ENCODE measurements at places on chromosomes 3 and 15.
A peak's percentile ranks its signal among the peaks of the same experiment; 100 is the strongest.

DNA sequence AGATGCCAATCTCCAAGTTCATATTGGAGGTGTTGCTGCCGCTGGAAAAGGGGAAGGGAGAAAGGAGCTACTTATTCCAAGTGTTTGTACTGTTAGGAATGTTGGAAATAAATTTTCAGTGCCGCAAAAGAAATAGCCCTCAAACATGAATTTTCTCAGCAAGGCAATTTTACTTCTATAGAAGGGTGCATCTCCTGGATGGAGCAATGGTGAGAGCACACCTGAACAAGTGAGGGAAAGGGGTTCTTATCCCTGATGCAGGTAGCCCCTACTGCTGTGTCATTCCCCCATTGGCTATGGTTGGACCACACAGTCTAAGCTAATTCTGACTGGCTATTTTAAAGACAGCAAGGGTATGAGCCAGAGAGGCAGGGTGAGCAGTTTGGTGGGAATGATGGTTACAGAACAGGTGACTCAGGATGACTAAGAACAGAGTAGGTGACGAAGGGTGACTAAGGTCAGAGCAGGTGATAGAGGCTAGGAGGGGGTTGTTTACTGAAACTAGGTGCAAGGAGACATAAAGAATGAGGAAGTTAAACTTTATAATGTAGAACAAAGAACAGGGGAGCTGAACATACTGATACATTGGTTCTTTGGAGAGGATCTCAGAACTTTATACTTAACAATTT lies 503.5 kb downstream of the EDEM1 start:
- DNase-seq, result peak; percentile 2

GRCh38 chr3:15110206-15110605 lies 11.3 kb upstream of the RBSN start:
- DNase-seq, result no peak

GRCh38 chr3:130392266-130392665 lies 46.8 kb downstream of the COL6A5 start:
- DNase-seq, result no peak

DNA sequence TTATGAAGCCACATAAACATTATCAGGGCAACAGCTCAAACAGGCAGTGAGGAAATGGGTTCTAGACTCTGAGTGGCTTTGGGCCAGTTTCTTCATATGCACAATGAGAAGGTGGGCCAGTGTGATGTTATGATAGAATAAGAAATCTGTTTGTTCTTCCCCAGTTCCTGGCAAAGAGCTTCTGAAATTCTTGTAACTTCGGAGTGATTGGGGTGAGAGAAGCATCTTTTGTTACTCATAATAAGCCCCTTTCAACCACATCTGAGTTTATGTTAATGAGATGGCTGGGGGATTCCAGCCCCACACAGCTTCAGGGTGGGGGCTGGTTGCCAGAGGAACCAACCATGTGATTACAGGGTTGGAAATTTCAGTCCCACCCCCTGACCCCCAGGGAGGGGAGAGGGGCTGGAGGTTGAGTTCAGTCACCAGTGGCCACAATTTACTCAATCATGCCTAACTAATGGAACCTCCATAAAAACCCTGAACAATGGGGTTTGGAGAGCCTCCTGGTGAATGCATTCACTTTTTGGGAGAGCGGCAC lies 57.0 kb upstream of the FRMD4B start:
- peak; percentile 15 for DNase-seq

DNA sequence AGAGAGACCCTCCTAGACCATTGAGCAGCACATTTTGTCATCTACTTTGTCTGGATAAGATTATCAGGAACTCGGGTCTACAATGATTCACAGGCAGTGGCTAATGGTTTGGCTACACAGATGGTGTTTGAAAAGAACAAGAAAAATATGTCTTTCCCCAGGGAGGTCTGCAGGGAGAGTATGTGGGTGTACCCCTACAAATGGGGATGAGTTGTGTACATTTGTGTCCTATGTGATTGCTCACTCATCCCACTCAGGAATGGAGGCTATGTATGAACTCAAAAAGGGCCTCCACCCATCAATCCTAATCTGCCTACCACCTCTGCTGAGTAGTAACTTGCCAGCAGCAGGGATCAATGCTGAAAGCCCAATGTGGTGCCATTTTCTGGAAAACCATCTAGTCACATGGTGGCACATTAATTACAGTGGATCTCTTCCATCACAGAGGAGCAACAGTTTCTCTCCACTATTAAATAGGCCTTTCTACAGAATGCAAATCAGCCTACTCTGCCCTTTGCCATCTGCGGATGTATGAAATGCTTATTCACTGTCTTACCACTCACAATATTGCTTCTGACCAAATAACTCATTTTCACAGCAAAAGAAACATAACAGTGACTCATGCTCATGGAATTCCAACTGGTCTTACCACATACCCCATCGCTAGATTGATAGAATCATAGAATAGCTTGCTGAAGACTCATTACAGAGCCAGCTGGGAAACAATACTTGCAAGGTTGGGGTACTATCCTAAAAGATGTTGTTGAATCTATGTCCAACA lies 48.3 kb upstream of the TRIM42 start:
- DNase-seq, result no peak

- DNase-seq, result no peak
Measured at GRCh38 chr3:184355261-184356040, 6.0 kb downstream of the CLCN2 start.

DNA sequence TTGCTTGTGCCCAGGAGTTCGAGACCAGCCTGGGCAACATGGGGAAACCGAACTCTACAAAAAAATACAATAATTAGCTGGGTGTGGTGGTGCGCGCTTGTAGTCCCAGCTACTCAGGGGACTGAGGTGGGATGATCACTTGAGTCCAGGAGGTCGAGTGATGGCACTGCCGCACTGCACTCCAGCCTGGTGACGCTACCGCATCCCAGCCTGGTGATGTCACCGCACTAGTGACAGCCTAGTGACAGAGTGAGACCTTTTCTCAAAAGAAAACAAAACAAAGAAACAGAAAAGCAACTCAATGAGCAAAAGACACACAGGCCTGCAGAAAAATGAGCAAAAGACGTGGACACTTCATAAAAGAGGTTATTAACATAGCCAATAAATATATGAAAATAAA lies 19.9 kb upstream of the SYNM start:
- no peak for DNase-seq

DNA sequence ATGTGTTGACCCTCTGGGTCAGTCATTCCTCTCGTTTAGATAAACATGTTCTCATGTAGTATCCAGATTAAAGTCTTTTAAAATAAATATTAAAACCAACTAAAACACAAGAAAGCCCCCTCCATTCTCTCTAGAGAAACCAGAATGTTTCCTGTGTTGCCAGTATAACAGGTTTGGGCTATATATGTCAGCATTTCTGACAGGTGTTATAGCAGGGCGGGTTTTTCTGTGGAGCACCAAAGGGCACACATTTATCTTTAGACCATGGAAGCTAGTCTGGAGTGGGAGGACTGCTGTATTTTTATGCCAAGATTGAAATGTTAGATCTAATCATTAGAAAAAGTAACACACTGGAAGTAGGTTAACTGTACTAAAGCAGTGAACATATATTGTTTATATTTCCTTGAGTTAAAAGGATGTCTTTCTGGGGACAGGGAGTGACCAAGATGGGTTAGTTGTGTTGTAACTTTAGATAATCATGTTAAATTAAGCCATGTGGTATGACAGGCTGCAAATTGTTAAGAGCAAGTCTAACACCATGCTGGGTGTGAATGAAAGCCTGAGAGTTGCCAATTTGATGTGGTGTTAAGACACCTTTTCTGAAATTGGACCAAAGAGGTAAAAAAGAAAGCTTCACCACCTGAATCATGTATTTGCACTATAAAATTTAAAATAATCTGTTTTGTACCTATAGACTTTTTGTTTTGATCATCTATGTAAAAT lies 15.6 kb downstream of the KCTD6 start:
- DNase-seq, result no peak

GRCh38 chr15:67124111-67124510 lies 58.7 kb downstream of the SMAD3 start:
- no peak for DNase-seq

GRCh38 chr15:82100111-82100929 lies 54.5 kb upstream of the MEX3B start:
- DNase-seq, result no peak

GRCh38 chr3:172914854-172915253 lies 164.3 kb downstream of the ECT2 start:
- DNase-seq, result no peak

GRCh38 chr3:192915304-192915703 lies 2.4 kb downstream of the MB21D2 start:
- peak; percentile 35 for DNase-seq

DNA sequence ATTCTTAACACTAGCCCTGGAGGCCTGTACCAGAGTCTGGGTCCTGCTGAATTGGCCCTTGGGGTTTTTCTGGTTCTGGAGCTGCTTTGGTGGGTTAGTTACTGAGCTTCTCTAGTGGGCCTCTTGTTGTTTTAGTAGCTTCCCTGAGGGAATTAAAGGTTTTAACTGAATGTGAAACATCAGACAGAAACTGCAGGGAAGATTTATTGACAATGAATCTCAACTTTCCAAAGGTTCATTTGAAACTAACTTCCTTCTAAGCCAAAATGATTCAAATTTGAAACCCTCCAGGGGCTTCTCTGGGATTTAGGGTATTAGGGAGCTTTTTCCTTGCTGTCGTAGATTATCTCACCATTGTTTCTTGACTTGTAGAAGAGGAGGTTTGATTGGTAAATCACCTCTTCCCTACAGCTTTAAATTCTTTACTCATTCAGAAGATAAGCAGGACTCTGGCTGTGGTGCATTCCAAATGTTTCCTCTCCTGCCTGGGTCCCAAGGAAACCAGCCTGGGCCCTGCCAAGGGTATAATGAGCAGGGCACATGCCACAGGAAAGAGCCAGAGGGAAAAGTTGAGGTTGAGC lies 71.0 kb downstream of the TP63 start:
- DNase-seq, result no peak

- DNase-seq, result no peak
Measured at GRCh38 chr3:152518346-152518745, 249.6 kb downstream of the MBNL1 start.

DNA sequence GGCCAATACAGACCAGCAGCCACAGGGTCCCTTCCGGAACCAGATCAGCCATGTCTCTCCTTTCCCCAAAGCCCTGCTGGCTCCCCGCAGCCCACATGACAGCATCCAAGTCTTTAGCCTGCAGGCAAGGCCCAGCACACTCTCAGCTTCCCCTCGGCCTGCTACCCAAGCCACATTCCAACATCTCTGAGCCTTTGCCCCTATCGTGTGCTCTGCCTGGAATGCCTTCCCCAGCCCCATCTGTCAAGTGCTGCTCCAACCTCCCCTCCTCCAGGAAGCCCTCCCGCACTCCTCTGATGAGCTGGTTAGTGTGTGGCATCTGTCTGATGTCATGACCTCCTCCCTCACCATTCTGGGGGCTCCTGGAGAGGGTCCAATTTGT lies 8.5 kb downstream of the PLXND1 start:
- DNase-seq, result no peak

GRCh38 chr3:41093476-41093875 lies 105.8 kb upstream of the CTNNB1 start:
- DNase-seq, result no peak

DNA sequence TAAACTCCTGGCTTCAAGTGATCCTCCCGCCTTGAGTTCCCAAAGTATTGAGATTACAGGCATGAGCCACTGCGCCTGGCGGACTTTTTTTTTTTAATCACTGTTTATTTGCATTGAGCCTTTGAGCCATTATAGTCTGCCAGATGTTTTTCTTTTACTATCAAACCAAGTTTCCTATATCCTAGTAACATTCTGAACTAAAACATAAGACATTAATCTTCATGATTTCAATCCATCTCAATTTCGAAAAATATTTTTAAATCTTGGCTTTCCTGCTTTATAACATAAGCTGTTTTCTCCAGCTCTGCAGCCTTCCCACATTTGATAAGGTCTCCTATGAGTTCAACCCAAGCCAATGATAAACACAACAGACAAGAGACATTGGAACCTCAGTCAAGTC lies 75.4 kb downstream of the UMPS start:
- no peak for DNase-seq

- DNase-seq, result no peak
Measured at GRCh38 chr15:80339601-80340000, 64.6 kb upstream of the ARNT2 start.

- no peak for DNase-seq
Measured at GRCh38 chr3:71074423-71074822, 509.1 kb downstream of the FOXP1 start.

DNA sequence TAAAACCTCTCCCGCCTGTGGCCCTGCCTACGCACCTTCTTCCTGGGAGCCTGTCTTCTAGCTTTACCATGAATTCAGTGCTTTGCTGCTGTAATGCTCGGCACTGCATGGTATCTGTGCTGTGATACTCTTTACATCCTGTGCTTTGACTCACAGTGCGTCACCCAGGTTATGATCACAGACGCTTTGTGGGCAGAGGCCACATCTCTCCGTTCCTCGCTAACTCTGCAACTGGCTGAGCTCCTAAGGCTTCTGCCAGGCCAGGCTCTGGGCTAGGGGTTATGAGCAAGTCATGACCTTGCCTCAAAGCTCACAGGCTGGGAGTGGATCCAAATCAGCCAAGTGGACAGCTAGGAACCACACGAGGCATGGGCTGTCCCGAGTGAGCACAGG lies 23.2 kb downstream of the SPTBN5 start:
- DNase-seq, result no peak

DNA sequence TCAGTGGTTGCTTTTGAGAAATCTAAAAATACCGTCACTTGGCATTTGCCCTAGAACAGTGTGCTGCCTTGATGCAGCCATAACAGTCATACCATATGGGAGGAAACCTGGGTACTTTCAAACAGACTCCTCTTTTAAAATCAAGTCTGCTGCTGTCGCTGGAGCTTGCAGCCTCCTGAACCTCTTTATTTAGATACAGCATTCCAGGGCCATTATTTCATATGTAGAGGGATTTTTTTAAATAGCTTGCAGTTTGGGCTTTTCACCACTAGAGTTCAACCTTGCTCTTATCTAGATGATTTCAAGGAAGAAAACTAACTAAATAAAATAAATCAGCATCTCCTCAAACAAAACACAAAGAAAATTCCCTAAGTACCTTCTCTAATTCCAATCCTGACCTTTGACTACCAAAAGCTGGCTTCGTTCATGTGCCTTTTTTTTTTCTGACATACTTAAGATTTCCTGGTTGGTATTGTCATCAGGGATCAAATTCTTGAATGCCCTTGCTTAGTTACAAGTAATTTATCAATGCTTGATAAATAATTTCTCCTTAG lies 111.6 kb downstream of the KBTBD8 start:
- peak; percentile 44 for DNase-seq

Data from common myeloid progenitor, CD34-positive (primary cell).